ENCODE measurements at places on chromosomes 1 and 21.

- no peak for DNase-seq
These were observed at the start of gene S100A14 for GRCh38 chr1:153616144-153616916. S100A14 (minus strand) TSS chr1:153616325; CDS start chr1:153615858, 467 bp downstream.

DNA sequence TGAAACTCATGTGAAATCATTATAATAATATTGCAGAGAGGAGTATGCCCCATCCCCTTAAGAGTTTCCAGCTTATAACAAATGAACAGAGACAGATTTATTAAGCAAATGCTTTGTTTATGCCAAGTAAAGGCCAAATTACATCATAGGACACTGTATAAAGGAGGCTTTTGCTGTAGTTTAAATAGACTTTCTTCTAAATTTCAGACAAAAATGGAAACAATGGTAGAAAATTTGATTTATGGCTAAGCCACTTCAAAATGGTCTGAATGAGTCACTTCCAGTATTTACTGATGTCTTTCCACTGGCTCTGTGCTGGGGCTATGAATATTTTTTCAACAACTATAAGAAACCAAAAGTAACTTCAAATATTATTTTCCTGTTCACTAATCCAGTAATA, 81.1 kb upstream of the ST6GALNAC5 start:
- no peak for DNase-seq

DNA sequence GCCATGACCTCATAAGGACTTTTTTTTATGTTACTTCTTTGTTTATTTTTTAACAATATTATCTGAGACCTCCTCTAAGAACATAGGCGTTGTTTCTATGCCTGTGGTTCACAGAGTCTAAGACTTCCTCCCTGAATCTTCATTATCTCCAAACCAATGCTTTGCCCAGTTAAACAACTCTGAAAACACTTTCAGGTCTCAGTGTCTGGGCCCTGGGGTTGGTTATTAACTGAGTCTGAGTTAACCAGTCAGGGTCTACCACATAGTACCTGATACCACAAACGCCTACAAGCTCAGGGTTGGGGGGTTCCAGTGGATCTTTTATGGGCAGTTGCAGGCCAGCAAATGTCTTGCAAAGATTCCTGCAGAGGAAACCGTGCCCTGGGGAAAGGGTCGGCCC, 138.2 kb downstream of the AJAP1 start:
- peak; percentile 36 for DNase-seq

DNA sequence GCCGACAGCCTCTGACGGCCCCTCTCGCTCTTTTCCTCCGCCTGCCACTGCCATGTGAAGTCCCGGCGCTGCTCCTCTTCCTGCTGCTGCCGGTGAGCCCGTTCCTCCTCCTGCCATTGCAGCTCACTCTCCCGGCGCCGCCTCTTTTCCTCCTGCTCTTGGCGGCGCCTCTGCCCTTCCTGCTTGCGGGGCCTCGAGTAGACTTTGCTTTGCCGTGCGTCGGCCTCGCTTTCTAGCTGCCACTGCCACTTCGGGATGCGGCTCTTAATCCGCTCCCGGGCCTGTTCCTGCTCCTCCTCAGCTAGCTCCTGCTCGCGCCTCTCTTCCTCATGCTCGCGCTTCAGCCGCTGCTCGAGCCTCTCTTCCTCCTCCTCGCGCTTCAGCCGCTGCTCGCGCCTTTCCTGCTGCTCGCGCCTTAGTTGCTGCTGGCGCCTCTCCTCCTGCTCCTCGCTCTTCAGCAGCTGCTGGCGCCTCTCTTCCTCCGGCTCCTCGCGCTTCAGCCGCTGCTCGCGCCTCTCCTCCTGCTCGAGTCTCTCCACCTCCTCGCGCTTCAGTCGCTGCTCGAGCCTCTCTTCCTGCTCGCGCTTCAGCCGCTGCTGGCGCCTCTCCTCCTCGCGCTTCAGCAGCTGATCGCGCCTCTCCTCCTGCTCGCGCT, 4.3 kb downstream of the TCHH start:
- no peak for DNase-seq

- DNase-seq, result no peak
These were observed 287.0 kb upstream of the ESRRG start for GRCh38 chr1:217010253-217010652.

GRCh38 chr1:106921186-106921585, 135.3 kb upstream of the PRMT6 start:
- DNase-seq, result no peak

- peak; percentile 62 for DNase-seq
These were observed 25.1 kb upstream of the TSPEAR start for GRCh38 chr21:44736291-44737004.

DNA sequence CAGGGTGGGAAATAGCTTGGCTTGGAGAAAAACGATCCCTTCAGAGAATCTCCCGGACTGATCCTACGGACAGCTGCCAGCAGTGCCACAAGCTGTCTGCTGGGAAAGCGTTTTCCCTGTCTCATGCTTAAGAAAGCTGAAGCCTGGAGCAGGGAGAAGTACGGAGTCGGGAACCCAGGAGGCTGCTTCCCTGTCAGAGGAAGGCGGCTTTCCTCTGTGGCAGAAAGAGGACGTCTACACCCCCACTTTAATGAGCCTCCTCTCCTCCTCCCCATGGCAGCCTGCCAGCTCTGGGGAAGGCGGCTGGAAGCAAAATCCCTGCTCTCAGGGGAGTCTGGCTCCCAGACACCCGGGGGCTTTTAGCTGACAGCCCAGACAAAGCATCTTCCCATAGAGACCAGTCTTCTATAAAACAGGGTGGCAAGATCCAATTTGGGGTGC, 7.3 kb downstream of the KIF21B start:
- DNase-seq, result no peak
